ENCODE measurements at places on chromosomes 13 and 19. TPM values are rescaled to one million over a fixed set of nuclear protein-coding genes. Genes with fewer than 3 reads are reported as not detected.

SBK2 gene
- total RNA-seq: 2.4 TPM

SLC5A5 gene
- not detected for total RNA-seq

MEIS3 gene
- total RNA-seq: 12.4 TPM

STOML3 gene
- not detected for total RNA-seq

LRRC25 gene
- total RNA-seq: 0.25 TPM

PDE4C gene
- total RNA-seq: not detected

GJA3 gene
- total RNA-seq: 0.51 TPM

POLRMT gene
- 65.2 TPM for total RNA-seq
